ENCODE measurements at places on chromosomes 2 and 18.

- DNase-seq: no peak
These were observed 742.3 kb upstream of the CELF4 start for GRCh38 chr18:38307914-38308313.

DNA sequence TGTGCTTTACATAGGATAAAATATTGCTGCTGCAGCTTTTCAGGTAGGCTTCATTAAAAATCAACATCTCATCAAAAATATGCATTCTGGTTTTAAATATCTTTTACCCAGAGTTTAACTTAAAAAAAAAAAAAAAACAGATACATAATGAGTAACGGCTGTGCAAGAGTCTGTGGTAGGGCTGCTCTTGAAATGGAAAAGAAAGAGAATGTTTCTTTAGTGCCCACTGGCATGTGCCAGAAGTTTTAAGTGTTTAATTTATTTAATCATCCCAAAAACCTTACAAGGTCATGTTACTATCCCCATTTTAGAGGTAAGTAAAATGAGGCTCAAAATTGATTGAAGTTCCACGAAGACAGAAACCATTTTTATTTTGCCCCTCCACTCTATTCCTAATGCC is 92.1 kb downstream of the SLC8A1 start:
- DNase-seq: no peak

- no peak for DNase-seq
These were observed 132.2 kb downstream of the PIK3C3 start for GRCh38 chr18:42087235-42087634.

DNA sequence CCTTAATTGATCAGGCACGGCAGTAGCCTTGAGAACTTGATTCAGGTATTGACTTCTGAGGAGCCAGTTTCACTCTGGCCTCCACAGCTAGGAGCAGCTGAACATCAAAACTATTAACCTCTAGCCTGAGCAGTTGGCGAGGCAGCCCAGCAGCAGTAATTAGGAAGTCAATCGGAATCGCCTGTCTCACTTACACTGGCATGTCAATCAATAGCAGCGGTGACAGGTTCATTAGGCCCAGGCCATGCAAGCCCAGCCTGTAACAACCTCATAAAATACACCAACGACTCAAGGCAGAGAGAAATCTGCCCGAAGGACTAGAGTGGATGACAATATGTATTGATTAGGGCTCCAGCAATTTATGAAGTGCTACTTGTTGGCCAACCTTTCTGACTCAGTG is 255.4 kb upstream of the SKOR2 start:
- DNase-seq: no peak

DNA sequence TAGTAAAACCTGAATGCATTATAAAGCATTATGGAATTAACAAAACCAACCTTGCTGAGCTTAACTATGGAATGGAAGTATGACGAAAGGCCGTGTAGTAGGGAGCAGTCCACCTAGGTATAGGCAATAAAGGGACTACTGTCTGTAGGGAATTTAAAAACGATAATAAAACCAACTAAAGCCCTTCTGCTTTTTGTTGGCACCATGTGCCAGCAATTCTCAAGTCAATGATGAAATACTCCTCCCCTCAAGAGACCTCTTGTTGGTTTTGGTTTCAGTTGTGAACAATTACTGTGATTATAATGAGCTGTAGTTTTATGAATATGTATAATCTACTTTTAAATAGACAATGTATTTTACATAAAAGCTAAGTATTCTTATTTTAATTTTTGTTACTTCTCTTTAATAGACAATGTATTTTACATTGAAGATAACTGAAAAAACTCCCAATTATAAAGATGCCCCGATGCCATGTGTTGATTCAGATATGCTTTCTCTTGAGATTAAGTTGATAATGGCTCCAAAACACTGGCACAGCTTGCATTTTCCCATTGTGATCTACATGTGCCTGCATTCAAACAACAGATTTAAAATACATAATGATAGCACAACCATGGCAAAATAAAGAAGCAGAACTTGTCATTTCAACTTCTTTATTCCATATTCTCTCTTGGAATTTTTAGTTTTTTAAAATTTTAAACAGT is 55.5 kb upstream of the ZDBF2 start:
- DNase-seq: no peak

Measured in T-cell (primary cell).